ENCODE measurements at places on chromosomes 4 and X.

- DNase-seq: no peak
Observed at GRCh38 chr4:52822972-52823701, 39.0 kb upstream of the RASL11B start.

DNA sequence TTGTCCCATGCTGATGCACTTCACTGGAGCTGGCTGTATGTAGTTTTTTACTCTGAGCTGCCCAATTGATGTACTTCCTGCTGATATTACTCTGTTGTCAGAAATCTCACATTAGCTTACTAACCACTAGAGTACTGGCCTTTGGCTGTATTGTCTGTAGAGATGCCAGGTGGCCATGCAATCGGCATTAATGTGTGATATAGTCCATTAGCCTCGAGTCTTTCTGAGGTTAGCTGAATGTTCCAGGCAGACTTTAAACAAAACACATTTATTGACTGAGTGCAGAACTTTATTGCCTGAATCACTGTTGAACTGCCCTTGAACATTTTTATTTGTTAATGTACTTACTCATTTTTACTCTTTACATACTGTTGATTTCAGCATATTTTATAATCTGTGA is 335.2 kb downstream of the PCDH10 start:
- DNase-seq: no peak

GRCh38 chrX:135477576-135477975 is 42.9 kb upstream of the INTS6L start:
- no peak for DNase-seq

- DNase-seq: no peak
Observed at GRCh38 chr4:165982934-165983333, 109.9 kb downstream of the TLL1 start.
